ENCODE measurements at places on chromosomes 1 and 21.
A peak's percentile ranks its signal among the peaks of the same experiment; 100 is the strongest.

- no peaks in the 10 kb centered on the region for H3K36me3 ChIP-seq
- no peak overlapping the region for H3K27ac ChIP-seq
- peaks cover 14% of the 10 kb centered on the region for H3K27me3 ChIP-seq
- DNase-seq = no peak
- H3K4me3 ChIP-seq = no peak overlapping the region
These were observed 5.5 kb upstream of the PEX10 start for GRCh38 chr1:2417833-2418225.

GRCh38 chr1:33615546-33615945 is 143.1 kb downstream of the ZSCAN20 start:
- H3K4me3 ChIP-seq = no peak overlapping the region
- no peaks in the 10 kb centered on the region for H3K27me3 ChIP-seq
- no peak overlapping the region for H3K27ac ChIP-seq
- H3K36me3 ChIP-seq = no peaks in the 10 kb centered on the region
- no peak for DNase-seq

GRCh38 chr1:188825471-188825870 is 1652.2 kb downstream of the BRINP3 start:
- H3K27me3 ChIP-seq = no peaks in the 10 kb centered on the region
- DNase-seq = no peak
- no peak overlapping the region for H3K27ac ChIP-seq
- H3K4me1 ChIP-seq = no peaks in the 10 kb centered on the region
- H3K36me3 ChIP-seq = no peaks in the 10 kb centered on the region
- no peak overlapping the region for H3K4me3 ChIP-seq

GRCh38 chr1:233078396-233078795 is 128.0 kb downstream of the NTPCR start:
- no peak overlapping the region for H3K27ac ChIP-seq
- H3K27me3 ChIP-seq = no peaks in the 10 kb centered on the region
- no peaks in the 10 kb centered on the region for H3K36me3 ChIP-seq
- no peak for DNase-seq
- H3K4me1 ChIP-seq = peaks cover 17% of the 10 kb centered on the region

- no peaks in the 10 kb centered on the region for H3K27me3 ChIP-seq
- peaks cover 18% of the 10 kb centered on the region for H3K4me1 ChIP-seq
- no peak overlapping the region for H3K27ac ChIP-seq
- no peak overlapping the region for H3K4me3 ChIP-seq
These were observed 7.6 kb upstream of the INPP5B start for GRCh38 chr1:37954316-37954971.

DNA sequence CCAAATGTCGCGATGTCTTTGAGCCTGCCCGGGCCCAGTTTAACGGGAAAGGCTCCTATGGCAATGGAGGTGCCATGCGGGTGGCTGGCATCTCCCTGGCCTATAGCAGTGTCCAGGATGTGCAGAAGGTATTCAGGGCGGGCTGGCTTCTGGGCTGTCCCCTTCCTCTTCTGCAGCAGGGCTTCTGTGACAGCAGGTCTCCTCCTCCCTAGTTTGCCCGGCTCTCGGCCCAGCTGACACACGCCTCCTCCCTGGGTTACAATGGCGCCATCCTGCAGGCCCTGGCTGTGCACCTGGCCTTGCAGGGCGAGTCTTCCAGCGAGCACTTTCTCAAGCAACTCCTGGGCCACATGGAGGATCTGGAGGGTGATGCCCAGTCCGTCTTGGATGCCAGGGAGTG is 3.0 kb downstream of the ADPRS start:
- H3K27me3 ChIP-seq = no peaks in the 10 kb centered on the region
- H3K4me3 ChIP-seq = no peak overlapping the region
- DNase-seq = no peak
- H3K36me3 ChIP-seq = peaks cover 20% of the 10 kb centered on the region

DNA sequence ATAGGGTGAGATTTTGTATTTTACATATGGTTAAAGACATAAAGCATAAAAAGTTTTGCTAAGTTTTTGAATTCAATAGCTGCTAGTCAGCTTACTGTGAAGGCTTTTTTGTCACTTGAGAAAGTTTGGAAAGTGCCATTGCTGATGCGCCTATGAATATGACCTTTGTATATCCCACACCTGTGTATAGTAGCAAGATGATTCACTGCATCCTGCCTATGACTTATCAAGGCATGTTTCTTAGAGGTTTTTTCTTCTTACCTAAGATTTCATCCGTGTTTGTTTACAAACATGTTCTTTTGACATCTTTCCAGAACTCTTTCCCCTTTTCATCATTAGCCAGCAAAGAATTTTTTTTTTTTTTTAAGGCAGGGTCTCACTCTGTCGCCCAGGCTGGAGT is 51.5 kb downstream of the PRKAA2 start:
- no peaks in the 10 kb centered on the region for H3K4me1 ChIP-seq
- no peak for DNase-seq
- H3K4me3 ChIP-seq = no peak overlapping the region
- H3K27ac ChIP-seq = no peak overlapping the region
- H3K27me3 ChIP-seq = no peaks in the 10 kb centered on the region
- no peaks in the 10 kb centered on the region for H3K36me3 ChIP-seq

DNA sequence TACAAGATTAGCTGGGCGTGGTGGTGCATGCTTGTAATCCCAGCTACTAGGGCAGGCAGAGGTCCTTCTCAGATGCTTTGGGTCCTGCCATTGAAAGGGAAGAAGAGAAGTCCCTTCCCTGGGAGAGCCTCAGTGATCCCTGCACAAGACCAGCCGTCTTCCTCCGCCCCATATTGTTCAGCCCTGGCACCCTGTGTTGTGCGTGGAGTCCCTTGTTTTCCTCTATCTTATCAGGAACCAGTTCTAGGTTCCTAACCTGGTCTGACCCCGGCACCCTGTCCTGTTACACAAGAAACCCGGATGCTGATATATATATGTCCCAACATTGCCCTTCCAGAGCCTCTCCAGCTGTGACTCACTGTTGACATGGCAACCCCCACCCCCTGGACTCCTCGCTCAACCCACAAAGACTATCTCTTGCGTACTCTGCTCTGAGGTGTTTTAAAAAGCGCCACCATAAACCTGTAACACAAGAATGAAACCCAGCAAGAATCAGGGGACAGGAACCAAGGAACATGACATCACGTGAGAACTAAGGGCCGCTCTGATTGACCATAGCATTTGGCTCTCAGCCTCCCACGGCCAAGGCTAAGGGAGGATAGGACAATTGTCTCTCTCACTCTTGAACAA is 4.8 kb downstream of the MX2 start:
- no peak overlapping the region for H3K4me3 ChIP-seq
- H3K36me3 ChIP-seq = no peaks in the 10 kb centered on the region
- H3K27ac ChIP-seq = no peak overlapping the region
- peaks cover 9% of the 10 kb centered on the region for H3K4me1 ChIP-seq
- no peaks in the 10 kb centered on the region for H3K27me3 ChIP-seq
- peak; percentile 50 for DNase-seq

DNA sequence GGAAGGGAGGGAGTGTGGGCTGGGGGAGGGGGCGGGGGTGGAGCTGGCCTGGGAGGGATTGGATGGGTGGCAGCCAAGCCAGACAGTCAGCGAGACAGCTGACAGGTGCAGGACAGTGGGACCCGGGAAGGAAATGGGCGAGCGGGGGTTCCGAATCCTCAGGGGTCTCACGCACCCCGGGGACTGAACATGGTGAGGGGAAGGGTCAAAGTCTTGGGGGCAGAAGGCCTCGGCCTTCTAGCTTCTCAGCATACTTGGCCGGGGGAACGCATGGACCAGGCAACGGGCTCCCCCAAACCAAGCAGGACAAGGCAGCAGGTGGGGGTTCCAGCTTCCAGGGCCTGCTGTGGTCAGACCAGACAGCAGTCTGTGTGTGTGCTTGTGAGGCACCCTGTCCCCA is 23.1 kb downstream of the CASZ1 start:
- H3K27me3 ChIP-seq = peaks cover 24% of the 10 kb centered on the region
- H3K27ac ChIP-seq = no peak overlapping the region
- H3K4me3 ChIP-seq = no peak overlapping the region
- H3K36me3 ChIP-seq = no peaks in the 10 kb centered on the region
- no peak for DNase-seq

DNA sequence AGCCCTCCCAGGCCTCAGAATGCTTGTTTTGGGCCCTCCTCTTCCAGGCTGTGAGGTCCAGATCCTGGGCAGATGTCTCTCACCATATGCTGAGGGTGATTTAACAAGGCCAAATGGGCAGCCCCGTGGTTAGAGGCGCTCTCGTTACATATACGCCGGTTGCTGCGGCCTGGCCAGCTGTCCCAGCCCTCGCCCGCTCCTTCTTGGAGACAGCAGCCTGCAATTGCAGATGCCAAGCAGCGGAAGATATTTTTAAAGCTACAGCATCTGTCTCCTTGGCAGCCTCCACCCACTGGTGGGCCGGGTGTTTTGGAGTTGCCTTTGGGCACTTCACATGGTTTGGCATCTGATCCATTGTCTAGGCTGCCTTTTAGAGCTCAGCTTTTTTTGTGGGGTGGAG is 178.8 kb upstream of the NFIA start:
- no peaks in the 10 kb centered on the region for H3K27me3 ChIP-seq
- peak overlapping the region; percentile 73 for H3K27ac ChIP-seq
- peaks cover 17% of the 10 kb centered on the region for H3K4me1 ChIP-seq

DNA sequence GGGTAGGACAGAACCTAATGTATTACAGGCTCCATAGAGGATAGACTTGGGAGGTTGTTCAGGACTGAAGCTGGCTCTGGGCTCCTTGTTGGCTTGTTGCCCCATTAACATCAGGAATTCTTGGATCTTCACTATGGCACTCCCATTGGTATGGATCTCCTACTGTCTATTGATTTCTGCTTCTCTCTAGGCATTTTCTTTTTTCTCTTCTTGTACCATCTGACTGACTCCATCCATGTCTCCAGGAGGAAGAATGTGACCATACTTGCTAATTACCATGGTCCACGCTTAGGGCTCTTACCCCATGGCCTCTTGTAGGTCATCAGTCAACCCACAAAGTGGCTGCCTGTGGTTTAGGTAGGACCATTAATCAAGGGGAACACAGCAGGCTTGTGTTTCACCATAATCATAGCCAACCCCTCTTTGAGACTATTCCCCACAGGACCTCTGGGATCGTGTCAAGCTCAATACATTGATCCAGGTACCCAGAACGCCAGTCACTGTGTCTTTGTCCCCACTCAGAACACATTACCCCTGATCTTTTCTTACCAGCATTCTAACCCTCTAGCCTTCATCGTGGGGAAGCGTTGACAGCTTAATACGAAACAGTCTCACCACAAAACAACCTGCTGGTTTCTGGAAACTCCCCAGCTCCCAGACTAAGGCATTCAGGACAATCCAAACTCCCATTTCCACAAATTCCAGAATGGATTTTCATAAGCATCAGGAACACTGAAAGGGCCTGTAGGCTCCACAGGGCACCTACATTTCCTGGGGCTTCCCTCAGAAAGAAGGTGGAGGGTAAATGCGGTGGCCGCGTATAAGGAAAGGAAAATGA is 97.1 kb downstream of the ETS2 start:
- DNase-seq = no peak
- no peaks in the 10 kb centered on the region for H3K27me3 ChIP-seq
- H3K36me3 ChIP-seq = no peaks in the 10 kb centered on the region
- no peak overlapping the region for H3K27ac ChIP-seq
- peaks cover 4% of the 10 kb centered on the region for H3K4me1 ChIP-seq

GRCh38 chr1:80375109-80375508 is 1368.6 kb upstream of the ADGRL4 start:
- no peak for DNase-seq
- no peaks in the 10 kb centered on the region for H3K27me3 ChIP-seq
- no peaks in the 10 kb centered on the region for H3K4me1 ChIP-seq
- H3K36me3 ChIP-seq = no peaks in the 10 kb centered on the region
- H3K27ac ChIP-seq = no peak overlapping the region
- H3K4me3 ChIP-seq = no peak overlapping the region

DNA sequence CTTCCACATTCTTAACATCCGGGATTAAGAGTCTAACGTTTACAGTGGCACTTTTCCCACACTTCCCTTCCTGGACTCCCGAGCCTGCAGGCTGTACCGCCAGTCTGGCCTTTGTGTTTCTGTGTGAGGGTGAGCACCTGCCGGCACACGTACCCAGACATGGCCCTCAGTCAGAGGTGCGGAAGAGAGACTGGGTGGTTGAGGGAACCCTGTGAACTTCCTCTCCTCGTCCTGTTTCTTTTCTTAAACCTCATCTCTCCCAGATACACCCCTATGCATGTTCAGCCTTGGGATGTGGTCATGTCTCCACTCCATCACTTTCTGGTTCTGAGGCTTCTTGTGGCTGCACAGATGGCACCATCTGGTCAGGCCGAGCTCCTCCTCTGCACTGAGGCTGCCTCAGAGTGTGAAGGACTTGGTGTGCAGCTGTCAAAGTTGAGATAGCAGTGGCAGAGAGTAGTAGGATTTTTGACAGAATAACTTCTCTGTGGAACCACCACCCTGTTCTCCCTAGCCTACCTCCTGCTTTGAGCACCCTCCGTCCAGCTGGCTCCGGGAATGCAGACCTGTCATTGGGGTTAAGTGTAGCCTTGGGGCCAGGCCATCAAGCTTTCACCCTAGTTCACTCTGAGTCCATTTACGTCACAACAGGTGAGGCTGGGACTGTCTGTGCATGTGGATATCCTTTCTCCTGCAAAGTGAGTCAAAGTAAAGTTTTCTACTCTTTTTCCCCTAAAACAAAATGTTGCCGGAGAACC is 31.4 kb downstream of the VASH2 start:
- peaks cover 9% of the 10 kb centered on the region for H3K27me3 ChIP-seq
- no peak overlapping the region for H3K27ac ChIP-seq
- H3K4me1 ChIP-seq = no peaks in the 10 kb centered on the region
- DNase-seq = no peak
- H3K4me3 ChIP-seq = no peak overlapping the region

- no peak for DNase-seq
- no peak overlapping the region for H3K4me3 ChIP-seq
- no peaks in the 10 kb centered on the region for H3K27me3 ChIP-seq
- H3K36me3 ChIP-seq = no peaks in the 10 kb centered on the region
These were observed 10.5 kb downstream of the VANGL1 start for GRCh38 chr1:115652236-115652788.

DNA sequence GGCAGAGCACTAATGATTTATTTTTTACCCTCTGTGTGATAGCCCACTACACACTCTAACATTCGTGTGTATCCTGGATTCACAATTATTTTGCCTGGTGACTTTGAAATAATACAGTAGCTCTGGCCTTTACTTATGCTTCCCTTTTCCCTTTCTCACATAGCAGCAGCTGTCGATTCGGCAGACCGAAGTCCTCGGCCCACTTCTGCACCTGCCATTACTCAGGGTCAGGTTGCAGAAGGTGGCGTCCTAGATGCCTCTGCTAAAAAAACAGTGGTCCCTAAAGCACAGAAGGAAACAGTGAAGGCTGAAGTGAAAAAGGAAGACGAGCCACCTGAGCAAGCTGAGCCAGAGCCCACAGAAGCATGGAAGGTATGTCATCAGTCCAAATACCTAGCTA is 70.8 kb downstream of the TMEM200B start:
- H3K4me3 ChIP-seq = no peak overlapping the region
- DNase-seq = no peak
- H3K27ac ChIP-seq = no peak overlapping the region
- no peaks in the 10 kb centered on the region for H3K4me1 ChIP-seq

- H3K27ac ChIP-seq = no peak overlapping the region
- H3K4me1 ChIP-seq = no peaks in the 10 kb centered on the region
- DNase-seq = no peak
- H3K27me3 ChIP-seq = no peaks in the 10 kb centered on the region
These were observed 16.0 kb upstream of the CHAF1B start for GRCh38 chr21:36369064-36369685.

GRCh38 chr1:184975208-184975870 is 1.0 kb upstream of the NIBAN1 start:
- no peak for DNase-seq
- H3K4me3 ChIP-seq = no peak overlapping the region
- no peaks in the 10 kb centered on the region for H3K27me3 ChIP-seq
- no peak overlapping the region for H3K27ac ChIP-seq
- H3K36me3 ChIP-seq = no peaks in the 10 kb centered on the region
- peaks cover 29% of the 10 kb centered on the region for H3K4me1 ChIP-seq

All from GM23248 (cell line).